ENCODE measurements at places on chromosomes 3 and 15. TPM values are rescaled to one million over a fixed set of nuclear protein-coding genes. Genes with fewer than 3 reads are reported as not detected.

FBLN2 gene
- 53.8 TPM for polyA plus RNA-seq

MRAS gene
- 74.4 TPM for polyA plus RNA-seq

LSM3 gene
- 12.1 TPM for polyA plus RNA-seq

COLQ gene
- polyA plus RNA-seq, result 27.1 TPM

ROPN1B gene
- polyA plus RNA-seq, result 0.35 TPM

OPA1 gene
- polyA plus RNA-seq, result 38.8 TPM

A4GNT gene
- polyA plus RNA-seq, result not detected

SENP8 gene
- 3.7 TPM for polyA plus RNA-seq

SERINC4 gene
- 0.83 TPM for polyA plus RNA-seq

TMEM212 gene
- 0.18 TPM for polyA plus RNA-seq

GRAMD2A gene
- 0.85 TPM for polyA plus RNA-seq

CHRNA5 gene
- 1.6 TPM for polyA plus RNA-seq

CALML4 gene
- polyA plus RNA-seq, result 6.0 TPM

DBR1 gene
- 12.1 TPM for polyA plus RNA-seq

PRSS50 gene
- polyA plus RNA-seq, result 0.16 TPM

SLC28A2 gene
- 0.18 TPM for polyA plus RNA-seq

P2RY14 gene
- polyA plus RNA-seq, result 1.7 TPM

PAK6 gene
- 0.36 TPM for polyA plus RNA-seq
